ENCODE measurements at places on chromosomes 2 and 18.

- DNase-seq: no peak
These were observed 1262.9 kb downstream of the SUCLG1 start for GRCh38 chr2:83196225-83196624.

DNA sequence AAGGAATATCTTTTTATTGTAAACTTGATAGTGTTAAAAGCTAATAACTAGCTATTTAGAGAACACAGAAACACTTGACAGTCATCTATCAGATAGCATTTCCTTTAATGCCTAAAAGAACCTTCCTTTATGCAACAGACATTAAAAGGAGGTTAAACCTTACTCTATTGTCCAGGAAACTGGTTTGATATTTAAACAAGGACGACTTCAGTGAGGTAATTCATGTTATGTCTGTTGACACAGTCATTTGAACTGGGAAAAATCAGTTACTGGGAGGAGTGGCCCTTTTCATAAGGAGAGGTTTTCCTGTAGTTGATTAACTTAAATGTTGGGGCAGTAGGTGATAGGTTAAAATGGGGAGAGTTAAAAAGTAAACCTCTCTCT, 6.7 kb downstream of the TGIF1 start:
- DNase-seq: no peak

DNA sequence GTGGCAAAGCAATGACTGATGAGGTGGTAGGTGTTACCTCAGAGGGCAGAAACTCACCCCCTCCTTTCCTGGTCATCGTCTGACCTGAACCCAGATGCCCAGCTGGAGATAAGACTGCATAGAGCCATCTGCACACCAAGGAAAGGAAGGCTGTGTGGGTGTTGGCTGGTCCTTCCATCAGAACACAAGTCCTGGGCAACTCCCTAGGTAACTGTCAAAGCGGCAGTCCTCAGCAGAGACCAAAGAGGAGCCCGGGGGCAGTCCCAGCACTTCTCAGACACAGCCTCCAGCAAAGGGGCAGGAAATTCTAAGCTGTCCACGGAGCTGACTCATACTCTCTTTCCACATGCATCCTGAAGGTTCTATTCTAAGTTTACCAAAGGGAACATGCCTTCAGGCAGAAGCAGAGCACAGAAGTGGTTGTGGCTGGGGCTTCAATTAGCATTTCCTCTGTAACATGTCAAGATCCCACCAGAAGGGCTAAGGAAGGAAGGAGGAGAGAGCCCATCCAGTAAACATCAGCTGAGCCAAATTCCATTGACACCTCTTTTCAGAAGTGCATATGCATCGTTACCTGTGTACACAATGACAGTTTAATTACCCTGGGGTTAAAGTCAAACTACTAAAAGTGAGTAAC, 54.7 kb downstream of the SPRED2 start:
- no peak for DNase-seq

DNA sequence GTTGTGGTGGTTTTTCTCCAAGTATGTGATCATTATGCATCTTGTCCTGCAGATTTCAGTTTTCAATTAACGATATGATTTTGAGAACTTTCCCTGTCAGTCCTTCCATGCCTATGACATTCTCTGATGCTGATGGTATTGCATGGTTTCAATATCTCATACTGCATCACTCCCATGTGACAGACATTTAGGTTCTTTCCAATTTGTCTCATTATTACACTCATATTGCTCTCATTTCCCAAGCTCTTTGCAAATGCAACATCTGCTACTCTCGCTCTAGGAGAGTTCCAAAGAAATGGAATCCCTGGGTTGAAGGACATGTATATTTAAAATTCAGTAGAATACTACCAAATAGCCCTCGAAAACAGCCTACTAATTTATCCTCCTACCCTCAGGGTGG, 125.5 kb downstream of the MARCHF4 start:
- no peak for DNase-seq

GRCh38 chr18:9900699-9901098, 13.1 kb upstream of the VAPA start:
- no peak for DNase-seq

DNA sequence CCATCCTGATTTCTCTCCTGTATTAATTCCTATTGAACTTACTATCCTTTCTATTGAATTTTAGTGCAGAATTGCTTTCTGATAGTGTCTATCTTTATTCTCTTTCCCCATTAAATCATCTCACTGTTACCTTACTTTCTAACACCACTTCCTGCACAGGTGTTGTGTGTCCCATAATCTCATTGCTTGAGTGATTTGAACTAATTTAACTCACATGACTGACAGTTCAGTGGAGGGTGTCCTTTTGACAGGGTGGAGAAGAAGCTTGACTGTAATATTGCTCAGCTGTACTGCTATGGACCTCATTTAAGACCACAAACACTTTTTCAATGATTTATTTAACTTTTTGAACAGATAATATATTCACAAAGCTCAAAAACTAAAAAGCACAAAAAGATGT, 211.8 kb downstream of the NRXN1 start:
- DNase-seq: no peak

DNA sequence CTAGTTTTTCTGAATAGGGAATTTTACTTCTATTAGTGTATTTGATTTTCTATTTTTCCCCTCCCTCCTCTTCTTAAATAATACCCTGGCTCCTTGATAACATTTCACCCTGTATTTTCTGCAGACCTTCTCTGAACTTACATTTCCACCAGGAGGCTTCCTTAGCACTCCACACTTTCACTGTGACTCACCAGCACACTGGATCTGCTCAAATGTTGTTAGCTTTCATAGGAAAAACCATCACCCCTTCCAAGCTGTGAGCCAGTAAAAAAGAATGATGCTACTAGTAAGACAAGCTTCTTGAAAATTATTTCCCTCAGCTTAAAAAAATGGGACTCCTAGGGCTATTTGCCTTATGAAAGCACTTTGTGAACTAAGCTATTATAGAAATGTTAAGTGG, 16.1 kb downstream of the SUPT7L start:
- DNase-seq: no peak

- DNase-seq: no peak
These were observed 73.6 kb downstream of the CIB4 start for GRCh38 chr2:26567534-26567933.

DNA sequence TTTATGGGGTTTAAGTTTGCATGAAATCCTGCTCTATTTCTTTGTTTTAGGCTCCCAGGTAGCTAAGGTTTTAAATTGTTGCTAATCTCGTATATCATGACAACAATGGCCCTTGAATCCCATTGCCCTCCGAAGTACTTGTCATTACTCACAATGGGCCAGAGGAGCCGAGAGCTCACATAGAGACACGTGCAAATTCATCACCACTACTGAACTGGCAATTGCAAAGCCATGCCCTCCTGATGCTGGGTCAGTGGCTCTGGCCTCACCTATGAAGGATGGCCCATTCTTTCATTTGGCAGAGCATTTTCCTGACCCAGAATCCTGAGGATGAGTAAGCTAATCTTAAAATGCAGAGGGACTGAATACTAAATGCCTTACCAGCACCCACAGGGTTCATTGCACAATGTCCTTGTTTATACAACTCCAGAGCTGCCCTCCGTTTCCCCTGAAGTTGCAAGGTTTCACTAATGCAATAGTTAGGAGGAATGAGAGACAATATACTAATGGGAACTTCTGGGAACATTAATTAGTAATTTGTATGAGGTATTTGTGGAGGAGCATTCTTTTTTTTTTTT, 71.6 kb upstream of the GAREM1 start:
- DNase-seq: no peak

DNA sequence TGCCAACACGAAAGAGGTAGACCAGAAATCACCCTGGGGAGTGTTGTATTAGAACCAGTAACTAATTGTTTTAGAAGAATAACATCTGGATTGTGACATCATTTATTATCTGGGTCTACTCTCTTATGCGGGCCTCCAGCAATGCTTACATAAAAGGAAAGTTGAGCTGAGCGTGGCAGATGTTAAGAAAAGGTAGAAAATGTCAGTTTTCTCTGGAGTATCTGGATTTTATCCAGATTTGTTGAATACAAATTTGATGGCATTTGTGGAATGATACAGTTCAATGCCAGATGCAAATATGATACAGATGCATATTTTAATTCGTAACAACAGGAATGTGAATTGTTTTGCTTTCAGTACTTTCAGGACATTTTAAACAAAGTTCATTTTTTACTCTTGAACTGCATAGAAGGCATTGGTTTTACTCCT, 90.3 kb downstream of the PRPF40A start:
- DNase-seq: no peak

DNA sequence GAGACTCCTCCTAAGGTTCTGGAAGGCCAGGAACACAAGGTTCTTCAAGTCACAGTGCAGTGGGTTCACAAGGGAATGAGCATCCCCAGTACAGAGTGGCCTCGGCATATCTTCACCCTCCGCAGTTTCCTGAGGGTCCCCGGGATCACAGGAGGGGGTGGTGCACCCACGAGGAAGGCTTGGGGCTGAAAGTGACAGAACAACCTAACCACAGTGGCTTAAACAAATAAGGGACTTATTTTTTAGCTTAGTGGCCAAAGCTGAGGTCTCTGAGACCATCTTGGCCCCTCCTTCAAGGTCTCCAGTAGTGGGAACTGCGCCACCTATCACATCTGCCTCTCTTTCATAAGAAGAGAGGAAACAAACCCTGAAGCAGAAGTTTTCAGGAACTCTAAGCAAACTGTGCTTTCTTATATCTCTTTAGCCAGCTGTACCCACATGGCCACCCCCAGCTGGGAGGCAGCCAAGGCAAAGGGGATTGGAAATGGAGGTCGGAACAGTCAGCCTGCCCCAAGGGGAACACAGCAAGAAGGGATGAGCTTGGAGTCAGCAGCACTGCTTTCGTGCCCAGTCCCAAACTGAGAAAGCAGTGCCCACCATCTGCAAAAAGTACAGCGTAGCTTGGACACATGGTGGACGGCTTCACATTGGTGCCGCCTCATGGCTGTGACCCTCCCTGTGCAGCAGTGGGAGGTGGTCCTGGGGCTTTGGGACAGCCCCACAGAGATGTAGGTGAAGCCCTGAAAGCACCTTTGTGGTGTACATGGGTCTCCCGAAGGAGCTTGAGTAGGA, 260.0 kb upstream of the ID2 start:
- no peak for DNase-seq

GRCh38 chr2:165863810-165864261, 69.8 kb upstream of the GALNT3 start:
- no peak for DNase-seq

DNA sequence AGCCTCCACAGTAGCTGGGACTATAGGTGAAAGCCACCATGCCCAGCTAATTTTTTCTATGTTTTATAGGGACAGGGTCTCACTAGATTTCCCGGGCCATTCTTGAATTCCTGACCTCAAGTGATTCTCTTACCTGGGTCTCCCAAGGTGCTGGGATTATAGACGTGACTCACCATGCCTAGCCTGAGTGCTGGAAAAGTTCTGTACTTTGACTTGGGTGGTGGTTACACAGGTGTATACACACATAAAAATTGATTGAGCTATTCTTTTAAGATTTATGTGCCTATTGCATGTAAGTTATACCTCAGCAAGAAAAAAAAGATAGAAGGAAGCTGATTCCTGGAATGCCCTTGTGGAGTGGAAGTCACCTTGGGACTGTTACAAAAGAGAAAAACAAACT, 34.8 kb upstream of the KCNF1 start:
- no peak for DNase-seq

- DNase-seq: no peak
These were observed 66.2 kb upstream of the MCFD2 start for GRCh38 chr2:46981662-46982350.

GRCh38 chr2:107323946-107324565, 438.1 kb upstream of the ST6GAL2 start:
- DNase-seq: no peak

GRCh38 chr2:71613953-71614925, 160.9 kb downstream of the DYSF start:
- DNase-seq: no peak

GRCh38 chr2:68908392-68908970, 37.3 kb upstream of the BMP10 start:
- peak; percentile 71 for DNase-seq

- no peak for DNase-seq
These were observed 1074.2 kb upstream of the ZEB2 start for GRCh38 chr2:145593991-145594614.

DNA sequence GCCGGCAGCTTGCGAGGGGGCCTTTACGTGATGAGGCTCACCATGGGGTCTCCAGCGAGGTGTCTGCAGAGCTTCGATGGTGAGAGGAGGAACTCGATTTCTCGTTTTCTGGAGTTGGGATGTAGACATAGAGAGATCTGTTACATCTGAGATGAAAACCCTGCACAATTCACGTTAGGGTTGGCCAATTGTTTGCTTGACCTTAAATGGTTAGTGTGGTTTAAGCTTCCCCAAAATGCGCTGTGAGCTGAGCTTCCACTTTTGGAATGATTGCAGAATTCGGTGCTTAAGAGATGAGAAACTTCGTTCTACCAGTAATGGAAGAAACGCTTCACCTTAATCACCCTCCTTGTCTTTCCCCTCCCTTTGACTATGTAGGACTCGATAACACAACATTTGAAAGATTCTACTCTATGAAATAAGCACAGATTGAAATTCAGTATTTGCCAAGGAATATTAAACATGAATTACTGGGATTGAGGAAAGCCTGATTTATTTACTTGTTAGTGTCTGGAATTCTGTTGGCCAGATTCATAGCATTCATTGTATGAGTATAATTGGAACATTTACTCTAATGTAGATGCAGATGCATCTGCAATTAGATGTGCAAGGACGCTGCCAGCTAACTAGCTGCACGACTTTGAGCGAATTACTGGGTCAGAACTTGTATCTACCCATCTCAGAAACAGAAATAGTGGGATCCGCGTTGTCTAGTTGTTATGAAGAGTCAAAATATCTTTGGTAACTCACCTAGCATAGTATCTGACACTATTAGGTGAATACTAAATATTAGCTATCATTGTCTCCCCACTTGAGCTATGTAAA, 1.6 kb upstream of the KLF7 start:
- DNase-seq: no peak

Data from activated T-cell treated with anti-CD3 and anti-CD28 coated beads for 1 hour (primary cell).